Amniotic stem cell (primary cell): ENCODE measurements at places on chromosomes 5 and 9.

DNA sequence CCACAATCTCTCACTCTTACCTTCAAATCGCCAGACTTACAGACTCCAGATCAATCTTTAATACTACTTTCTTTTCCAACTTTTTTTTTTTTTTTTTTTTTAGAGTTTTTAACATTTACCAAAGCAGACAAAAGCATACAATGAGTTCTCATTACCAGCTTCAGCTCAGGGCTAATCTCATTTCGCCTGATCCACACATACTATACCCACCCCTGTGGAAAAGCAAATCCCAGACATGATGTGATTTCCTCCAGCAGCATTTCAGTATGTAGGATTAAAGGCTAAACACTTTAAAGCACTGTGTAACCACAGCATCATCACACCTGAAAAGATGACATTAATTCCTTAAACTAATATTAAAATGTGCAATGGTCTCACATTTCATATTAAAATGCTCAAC lies 138.8 kb upstream of the RETREG1 start:
- no peak for DNase-seq

- no peak for DNase-seq
Measured at GRCh38 chr5:579746-580366, 32.3 kb upstream of the CEP72 start.

GRCh38 chr5:143055596-143056338 lies 285.6 kb downstream of the ARHGAP26 start:
- DNase-seq: no peak

- no peak for DNase-seq
Measured at GRCh38 chr5:79069488-79070349, at the start of the genes BHMT2 and DMGDH. Gene BHMT2 (plus strand): TSS chr5:79069767. CDS start chr5:79069783, 16 bp downstream. Gene DMGDH (minus strand): TSS chr5:79069674. CDS start chr5:79069620, 54 bp downstream.

GRCh38 chr5:75512383-75513074 lies 838 bp downstream of the POLK start:
- DNase-seq: no peak

DNA sequence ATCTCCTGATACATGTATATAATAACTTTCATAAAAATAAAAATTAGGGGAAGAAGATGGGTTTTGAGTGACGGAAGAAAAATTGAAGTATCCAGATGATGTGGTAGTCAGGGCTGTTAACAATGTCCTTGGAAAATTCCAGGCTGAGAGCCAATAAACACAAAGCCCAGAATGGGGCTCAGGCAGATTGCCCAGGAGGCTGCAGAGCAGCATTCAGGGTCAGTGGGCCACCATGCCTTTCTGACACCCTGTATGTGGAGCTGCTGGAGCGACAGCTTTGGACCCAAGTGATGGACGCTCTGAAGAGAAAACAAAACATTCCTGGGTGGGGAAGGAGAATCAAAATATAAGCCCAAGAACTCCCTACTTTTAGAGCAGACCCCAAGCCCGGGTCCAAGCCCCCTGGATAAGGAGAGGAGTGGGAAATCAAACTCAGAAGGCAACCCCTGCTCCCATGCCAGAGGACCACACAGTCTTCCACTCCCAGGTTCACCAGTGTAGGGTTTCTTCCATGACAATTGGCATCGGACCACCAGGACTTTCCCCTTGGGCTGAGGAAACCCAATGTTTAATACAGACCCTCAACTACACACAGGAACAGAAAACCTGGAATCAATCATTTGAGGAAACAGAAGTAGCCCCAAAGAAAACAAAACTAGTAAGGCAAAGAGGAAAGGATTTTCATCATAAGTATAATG lies 45.7 kb upstream of the SPATA31C2 start:
- no peak for DNase-seq

- DNase-seq: no peak
Measured at GRCh38 chr5:104071887-104072286, 509.3 kb upstream of the NUDT12 start.

GRCh38 chr5:93580927-93581445 lies at the start of gene NR2F1-AS1:
Gene NR2F1-AS1 (minus strand): TSS chr5:93581219.
- no peak for DNase-seq

- DNase-seq: peak; percentile 3
Measured at GRCh38 chr5:118220556-118221195, 767.7 kb downstream of the DTWD2 start.

- DNase-seq: peak; percentile 54
Measured at GRCh38 chr9:130912932-130913598, 16.5 kb upstream of the QRFP start.

- DNase-seq: no peak
Measured at GRCh38 chr9:130237076-130237475, 28.5 kb upstream of the HMCN2 start.

- DNase-seq: no peak
Measured at GRCh38 chr5:16759147-16759773, 142.5 kb upstream of the RETREG1 start.

DNA sequence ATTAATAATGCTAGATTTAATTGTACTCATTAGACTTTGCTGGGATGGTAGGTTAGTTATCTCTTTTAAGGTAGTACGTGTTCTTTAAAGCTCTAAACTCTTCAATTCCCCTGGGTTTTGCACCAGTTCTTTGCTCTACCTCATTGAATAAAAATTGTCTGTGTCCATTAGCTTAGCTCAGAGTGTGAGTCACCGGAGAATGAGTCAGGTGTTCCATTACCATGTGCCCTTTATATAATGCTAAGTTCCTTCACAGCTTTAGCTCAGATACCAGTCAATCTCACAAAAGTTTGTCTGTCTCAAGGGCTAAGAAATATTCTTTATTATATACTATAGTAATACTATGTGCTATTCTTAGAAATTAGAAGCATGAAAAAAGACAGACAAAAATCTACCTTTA lies 339.4 kb downstream of the PRELID2 start:
- peak; percentile 77 for DNase-seq

- no peak for DNase-seq
Measured at GRCh38 chr9:126674365-126675146, 60.8 kb downstream of the LMX1B start.

- DNase-seq: no peak
Measured at GRCh38 chr9:18606846-18607245, 132.9 kb downstream of the ADAMTSL1 start.

GRCh38 chr5:57406641-57407040 lies 76.0 kb downstream of the ACTBL2 start:
- DNase-seq: no peak

DNA sequence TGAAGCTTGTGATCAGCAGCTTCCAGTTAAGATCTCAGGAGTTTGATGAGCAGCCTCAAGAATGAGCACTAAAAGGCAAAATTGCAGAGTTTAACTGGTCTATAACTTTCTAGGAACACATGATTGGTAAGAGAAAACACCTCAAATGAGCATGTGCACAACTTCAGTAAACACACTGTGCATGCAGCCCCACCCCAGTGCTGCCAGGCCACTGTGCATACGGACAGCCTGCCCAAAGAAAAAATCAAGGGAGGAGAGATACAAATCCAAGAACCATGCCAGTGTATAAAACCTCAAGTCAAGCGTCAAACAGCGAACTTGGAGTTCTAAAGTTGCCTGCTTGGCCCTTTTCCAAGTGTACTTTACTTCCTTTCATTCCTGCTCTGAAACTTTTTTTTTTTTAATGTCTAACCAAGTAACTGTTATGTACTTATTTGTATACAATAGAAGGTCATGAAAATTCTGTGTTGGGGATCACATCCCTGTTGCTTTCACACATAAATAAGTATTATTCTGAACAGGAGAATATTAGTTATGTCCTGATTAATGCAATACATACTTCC lies 125.6 kb upstream of the TSLP start:
- DNase-seq: no peak

GRCh38 chr5:137831526-137831925 lies 36.1 kb upstream of the MYOT start:
- no peak for DNase-seq
